GOT3 (cell line): ENCODE measurements at places on chromosomes 7 and 10.

- DNase-seq: no peak
Observed at GRCh38 chr10:132689721-132690360, 96.1 kb downstream of the NKX6-2 start.

- no peak for DNase-seq
Observed at GRCh38 chr7:152847386-152847908, 87.9 kb downstream of the ACTR3B start.

DNA sequence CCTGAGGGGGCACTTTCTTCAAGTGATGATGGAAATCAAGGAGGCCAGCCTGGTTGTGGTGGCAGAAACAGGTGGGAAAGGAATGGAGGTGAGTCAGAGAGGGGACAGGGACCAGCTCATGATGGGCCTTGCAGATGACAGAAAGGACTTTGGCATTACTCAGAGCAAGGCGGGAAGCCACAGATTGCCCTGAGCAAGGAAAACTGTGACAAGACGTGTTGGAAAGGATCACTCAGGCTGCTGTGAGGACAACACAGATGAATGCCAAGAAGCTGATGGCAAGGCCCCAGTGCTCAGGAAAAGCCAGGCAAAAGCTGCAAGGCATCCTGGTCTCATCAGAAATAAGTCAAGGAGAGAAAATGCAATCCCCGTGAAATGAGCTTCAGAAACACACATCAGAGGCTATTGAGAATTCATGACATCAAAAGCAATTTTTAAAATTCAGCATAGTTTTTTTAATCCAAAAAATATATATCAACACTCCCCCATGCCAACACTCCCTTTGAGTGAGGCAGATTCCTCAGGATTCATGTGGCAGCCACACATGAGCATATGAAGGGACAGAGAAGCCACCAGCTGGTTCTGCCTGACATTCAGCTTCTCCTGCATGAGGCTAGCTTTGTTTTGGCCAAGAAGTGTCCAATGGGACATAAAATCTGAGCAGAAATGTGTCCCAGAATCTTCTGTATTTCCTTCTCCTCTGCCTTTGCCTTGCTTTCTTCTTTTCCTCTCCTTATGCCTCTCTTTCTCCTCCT lies 244.5 kb upstream of the MYO3A start:
- no peak for DNase-seq

GRCh38 chr7:87448388-87448787 lies 27.1 kb downstream of the ABCB4 start:
- no peak for DNase-seq

DNA sequence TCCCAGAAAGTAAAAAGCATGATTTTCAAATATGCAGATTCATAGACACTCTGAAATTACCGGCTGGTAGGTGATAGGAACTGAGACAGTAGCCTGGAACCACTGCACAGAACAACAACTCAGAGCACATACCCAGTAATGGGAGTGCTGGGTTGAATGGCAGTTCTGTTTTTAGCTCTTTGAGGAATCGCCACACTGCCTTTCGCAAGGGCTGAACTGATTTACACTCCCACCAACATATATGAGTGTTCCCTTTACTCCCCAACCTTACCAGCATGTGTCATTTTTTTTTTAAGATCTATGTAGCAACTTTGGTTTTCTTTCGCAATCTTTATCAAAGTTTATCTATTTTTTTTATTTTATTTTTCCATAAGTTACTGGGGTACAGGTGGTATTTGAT lies 358.8 kb downstream of the CALN1 start:
- DNase-seq: no peak
